ENCODE measurements at places on chromosomes 13 and 19. TPM values are rescaled to one million over a fixed set of nuclear protein-coding genes. Genes with fewer than 3 reads are reported as not detected.

DNA sequence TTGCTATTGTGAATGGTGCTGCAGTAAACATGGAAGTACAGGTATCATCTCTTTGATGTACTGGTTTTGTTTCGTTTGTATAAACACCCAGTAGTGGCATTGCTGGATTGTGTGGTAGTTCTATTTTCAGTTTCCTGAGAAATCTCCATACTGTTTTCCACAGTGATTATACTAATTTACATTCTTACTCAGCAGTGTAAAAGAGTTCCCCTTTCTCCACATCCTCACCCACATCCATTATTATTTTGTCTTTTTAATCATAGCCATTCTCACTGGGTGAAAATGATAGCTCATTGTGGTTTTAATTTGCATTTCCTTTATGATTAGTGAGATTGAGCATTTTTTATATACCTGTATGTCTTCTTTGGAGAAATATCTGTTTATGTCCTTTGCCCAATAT, 62.3 kb upstream of the PARP4 start:
- no peak for DNase-seq
- H3K4me3 ChIP-seq, result no peak overlapping the region
- no peaks in the 10 kb centered on the region for H3K27me3 ChIP-seq
- no peaks in the 10 kb centered on the region for H3K4me1 ChIP-seq
- no peak overlapping the region for H3K27ac ChIP-seq
- no peaks in the 10 kb centered on the region for H3K36me3 ChIP-seq

GRCh38 chr13:107339209-107339608, 771.3 kb upstream of the ARGLU1 start:
- no peak overlapping the region for H3K27ac ChIP-seq
- H3K4me3 ChIP-seq, result no peak overlapping the region
- no peaks in the 10 kb centered on the region for H3K27me3 ChIP-seq
- H3K4me1 ChIP-seq, result no peaks in the 10 kb centered on the region
- H3K36me3 ChIP-seq, result no peaks in the 10 kb centered on the region
- DNase-seq, result no peak

KLHL1 gene
- not detected for total RNA-seq

TFDP1 gene
- total RNA-seq, result 31.4 TPM
